SJCRH30 (cell line): ENCODE measurements at places on chromosomes 2 and 18.

GRCh38 chr2:219353129-219353528 is 20.6 kb upstream of the RESP18 start:
- DNase-seq: no peak

- peak; percentile 83 for DNase-seq
These were observed 25.4 kb downstream of the TET3 start for GRCh38 chr2:74010087-74010541.

- DNase-seq: no peak
These were observed 312.4 kb upstream of the TCF4 start for GRCh38 chr18:55900380-55900779.

- DNase-seq: no peak
These were observed 136.4 kb upstream of the APCDD1 start for GRCh38 chr18:10317864-10318690.

- DNase-seq: no peak
These were observed 306.2 kb upstream of the KCNJ3 start for GRCh38 chr2:154392256-154392655.

- peak; percentile 85 for DNase-seq
These were observed 25.9 kb downstream of the MLPH start for GRCh38 chr2:237512774-237513466.

DNA sequence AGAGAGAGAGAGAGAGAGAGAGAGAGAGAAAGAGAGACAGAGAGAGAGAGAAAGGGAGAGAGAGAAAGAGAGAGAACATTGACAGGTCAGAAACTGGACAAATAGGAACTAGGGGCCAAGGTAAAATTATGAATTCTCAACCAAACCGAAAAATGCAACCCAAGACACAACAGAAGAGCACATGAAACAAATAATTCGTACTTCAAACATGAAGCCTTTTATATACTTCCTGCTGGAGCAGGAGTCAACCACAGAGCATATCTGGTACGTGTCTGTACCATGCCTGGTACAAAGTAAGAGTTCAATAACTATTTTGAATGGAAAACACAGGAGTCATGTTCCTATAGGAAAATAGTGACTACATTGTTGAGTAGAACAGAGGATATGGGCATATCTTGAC is 6.5 kb upstream of the VPS54 start:
- DNase-seq: no peak

DNA sequence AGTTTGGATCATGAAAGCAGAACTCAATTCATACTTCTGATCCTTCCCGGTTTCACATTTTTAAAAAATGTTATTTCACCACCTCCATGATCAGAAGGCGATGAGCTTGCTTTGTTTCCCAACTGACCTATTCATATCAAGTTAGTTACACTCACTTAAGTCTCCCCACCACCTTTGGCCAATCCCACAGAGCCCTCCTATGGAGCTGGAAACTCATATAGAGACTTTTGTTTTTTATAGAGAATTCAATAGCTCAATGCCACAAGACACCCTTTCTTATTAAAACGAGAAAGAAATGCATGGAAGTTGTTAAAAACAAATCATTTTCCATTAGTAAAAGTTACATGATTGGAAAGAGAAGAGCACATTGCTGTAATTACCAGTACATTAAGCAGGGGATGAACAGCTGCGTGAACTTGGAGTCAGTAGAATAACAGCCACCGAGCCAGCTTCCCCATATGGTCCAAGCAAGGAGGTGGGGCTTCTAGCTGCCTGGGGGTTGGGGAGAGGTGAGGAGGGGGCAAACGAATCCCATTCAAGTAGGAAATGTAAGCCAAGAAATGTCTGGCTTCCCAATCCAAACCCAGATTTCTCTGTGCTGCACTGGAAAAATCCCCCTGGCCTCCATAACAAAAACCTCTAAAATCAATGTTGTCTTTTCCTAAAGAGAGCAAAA is 614.5 kb downstream of the IRS1 start:
- DNase-seq: peak; percentile 93

- no peak for DNase-seq
These were observed 1.1 kb downstream of the SERPINB2 start for GRCh38 chr18:63888470-63889190.

DNA sequence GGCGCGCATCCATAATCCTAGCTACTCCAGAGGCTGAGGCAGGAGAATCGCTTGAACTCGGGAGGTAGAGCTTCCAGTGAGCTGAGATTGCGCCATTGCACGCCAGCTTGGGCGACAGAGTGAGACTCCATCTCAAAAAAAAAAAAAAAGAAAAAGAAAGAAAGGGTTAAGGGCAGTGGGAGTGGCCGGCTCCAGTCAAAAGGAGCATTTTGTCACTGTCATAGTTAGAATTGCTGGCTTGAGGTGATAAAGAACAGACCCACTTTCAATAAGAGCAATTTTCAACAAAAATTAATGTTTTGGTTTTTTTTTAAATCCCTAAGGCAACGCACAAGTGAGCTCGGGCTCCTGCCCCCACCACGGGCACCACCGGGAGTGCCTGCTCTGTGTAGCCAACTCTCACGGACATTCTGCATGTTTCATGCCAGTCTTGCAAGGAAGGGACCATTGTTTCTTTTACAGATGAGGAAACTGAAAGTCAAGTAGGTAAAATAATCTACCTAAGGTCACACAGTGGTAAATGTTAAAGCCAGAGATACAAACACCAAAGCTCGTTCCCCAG is 8.5 kb downstream of the CIB4 start:
- DNase-seq: no peak

DNA sequence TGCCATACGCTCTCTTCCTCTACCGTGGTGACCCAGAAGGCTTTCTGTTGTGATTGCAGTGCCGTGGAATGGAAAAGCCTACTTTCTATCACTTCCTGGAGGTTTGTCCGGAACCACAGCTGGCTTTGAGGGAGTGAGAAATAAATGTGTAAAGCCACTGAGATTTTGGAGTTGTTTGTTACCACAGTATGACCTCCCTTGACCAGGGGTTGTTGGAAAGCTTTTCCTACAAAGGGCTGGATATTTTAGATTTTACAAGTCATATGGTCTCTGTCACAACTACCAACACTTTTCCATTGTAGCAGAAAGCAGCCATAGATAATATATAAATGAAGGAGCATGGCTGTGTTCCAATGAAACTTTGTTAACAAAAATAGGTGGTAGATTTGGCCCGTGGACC is 70.3 kb downstream of the VAPA start:
- DNase-seq: no peak

DNA sequence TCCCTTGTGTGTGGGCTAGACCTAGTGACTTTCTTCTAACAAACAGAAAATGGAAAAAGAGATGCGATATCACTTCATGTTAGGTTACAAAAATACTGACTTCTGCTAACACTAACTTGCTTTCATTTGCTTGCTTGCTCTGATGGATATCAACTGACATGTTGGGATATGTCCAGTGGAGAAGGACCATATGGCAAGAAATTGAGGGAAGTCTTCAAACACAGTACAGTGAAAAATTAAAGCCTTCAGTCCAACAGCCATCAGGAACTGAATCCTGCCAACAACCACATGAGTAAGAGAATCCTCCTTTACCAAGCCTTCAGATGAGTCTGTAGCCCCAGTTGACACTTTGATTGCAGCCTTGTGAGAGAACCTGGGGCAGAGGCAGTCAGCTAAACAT is 143.9 kb downstream of the MAIP1 start:
- no peak for DNase-seq

- no peak for DNase-seq
These were observed 180.7 kb downstream of the RAD51AP2 start for GRCh38 chr2:17337507-17337906.

GRCh38 chr2:209368406-209368805 is 55.4 kb upstream of the MAP2 start:
- no peak for DNase-seq

DNA sequence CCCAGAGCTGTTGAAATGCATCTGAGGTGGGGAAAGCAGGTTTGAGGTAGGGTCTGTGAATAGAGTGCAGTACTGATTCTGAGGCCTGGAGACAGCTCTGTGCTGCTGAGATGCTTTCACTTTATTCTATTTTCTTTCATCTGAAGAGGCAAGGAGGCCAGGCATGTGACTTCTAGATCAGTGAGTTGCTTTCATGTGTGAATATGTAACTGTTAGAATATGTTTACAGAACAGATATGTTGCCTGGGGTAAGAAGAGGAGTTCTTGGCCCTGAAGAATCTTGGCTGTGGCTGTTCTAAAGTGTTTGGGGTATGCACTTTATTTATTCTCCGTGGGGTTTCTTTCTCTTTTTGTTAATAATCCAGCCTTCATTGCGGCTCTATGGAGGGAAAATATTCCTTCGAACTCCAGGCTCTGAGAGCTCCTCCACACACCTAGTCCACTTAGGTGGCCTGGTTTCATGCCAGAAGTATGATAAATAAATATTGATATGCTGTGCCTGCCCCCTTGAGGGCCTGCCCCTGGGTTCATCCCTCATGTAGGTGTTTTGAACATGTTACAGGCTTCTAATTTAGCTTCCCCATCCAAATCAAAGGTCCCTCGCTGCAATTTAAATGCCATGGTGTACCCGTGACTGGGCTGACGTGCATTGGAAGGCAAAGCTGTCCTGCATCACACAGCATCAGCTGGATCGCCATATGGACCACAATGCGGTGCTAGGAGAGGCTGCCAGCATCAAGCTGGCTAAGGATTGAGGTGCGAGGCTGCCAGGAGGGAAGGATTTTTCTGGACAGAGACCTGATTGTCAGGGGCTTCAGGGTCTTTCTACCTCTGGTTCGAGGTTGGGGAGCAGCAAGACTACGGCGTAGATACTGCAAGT is 102.9 kb downstream of the PRKCE start:
- no peak for DNase-seq

GRCh38 chr2:37969731-37970130 is 44.6 kb downstream of the RMDN2 start:
- no peak for DNase-seq

- no peak for DNase-seq
These were observed 6.4 kb upstream of the SPATS2L start for GRCh38 chr2:200300065-200300464.

DNA sequence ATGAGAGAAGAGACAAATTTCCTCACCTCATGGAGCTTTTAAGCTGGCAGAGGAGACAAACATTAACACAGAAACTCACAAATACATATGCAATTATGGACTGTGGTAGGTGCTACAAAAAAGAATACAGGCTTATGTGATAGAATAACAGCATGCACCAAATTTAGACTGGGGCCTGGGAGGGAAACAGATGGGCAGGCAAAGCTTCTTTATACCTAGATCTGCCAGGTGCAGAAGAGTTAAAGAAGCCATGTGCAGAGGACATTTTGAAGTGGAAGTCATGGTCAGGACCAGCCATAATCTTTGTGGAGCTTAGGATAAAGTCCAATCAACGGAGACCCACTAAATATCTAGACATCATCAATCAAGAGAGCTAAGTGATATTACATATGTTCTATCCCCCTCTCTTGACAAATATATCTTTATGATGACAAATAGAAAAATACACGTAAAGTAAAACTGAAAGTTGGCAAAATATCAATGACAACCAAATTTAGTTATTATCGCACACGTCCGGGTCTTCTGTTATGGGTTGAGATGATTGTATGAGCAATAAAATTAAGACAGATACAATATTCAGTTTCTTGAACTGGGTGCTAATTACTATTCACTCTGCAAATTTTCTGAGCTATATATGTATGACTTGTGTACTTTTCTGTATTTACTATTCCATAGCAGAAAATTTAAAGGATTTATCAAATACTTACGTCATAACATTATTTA is 44.1 kb downstream of the CD28 start:
- no peak for DNase-seq

- no peak for DNase-seq
These were observed 6.8 kb downstream of the AGXT start for GRCh38 chr2:240875228-240876034.

DNA sequence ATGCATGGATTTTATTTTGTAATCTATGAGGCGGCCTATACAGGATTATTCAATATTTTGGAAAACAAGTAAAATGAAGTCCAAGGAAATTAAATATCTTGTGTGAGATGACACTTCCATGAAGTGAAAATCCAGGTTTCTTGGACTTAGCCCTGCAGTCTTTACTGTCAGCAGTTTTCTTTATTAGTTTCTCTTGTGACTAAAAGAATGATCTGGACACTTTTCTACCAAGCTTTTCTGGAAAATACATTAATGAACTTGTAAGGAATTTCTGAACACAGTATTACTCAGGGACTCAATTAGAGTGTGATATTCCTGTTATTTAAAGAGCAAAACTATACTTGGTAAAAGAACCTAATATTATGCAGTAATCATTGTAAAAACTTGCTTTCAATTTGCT is 610.4 kb upstream of the SLC8A1 start:
- no peak for DNase-seq

DNA sequence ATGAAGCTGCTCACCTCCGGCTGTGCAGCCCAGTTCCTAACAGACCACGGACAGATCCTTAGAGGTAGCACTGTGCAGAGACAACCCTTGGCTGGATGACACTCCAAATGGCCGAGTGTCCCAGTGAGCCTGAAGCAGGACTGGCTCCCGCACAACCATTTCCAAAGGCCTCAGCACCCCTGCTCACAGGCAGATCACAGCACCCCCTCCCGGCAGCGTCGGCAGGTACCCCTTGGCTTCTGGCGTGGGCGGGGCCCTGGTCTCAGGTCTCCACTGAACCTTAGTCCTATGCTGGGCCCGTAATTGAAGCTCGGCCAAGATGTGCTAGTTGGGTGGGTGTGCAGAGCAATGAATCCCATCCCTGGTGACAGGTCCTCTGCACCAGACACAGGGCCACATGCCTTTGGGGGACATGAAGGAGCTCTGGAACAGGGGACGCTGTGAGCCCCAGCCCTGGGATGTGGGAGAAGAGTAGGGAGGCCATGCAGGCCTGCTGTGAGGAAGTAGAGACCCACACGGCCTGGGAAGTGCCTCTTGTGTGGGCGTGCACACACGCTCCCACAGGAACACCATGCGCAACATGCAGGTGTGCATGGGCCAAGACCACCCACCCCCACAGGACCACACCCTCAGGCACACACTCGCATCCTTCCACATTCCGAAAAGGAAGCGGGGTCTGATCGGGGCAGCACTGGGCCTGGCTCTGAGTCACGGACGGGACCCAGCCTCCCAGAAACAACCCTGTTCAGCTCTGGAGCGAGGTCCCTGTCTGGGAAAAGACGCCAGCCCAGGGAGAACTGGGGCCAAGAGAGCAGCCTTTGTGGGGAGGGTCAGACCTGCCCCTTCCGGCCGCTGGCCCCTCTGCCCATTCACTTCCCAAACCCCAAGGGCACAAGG is 2.8 kb downstream of the DUSP2 start:
- DNase-seq: no peak

DNA sequence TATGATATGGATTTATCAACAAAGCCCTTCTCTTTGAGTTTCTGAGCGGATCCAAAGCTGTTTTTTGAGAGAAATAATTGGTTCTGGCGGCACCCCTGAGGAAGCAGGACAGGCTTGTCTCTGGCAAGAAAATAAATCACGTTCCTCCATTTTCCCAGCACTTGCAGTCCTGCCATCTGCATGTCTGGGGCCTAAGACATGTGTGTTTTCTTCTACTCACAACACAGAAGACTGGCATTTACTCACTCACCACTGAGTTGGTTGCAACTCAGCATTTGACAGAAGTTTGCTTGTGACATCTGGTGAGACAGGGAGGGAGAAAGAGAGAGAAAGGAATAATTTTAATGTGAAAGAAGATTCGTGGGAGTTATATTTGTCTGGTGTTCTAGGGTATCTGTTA is 37.0 kb upstream of the YES1 start:
- DNase-seq: no peak
